ENCODE measurements at places on chromosomes 11 and 22.

GRCh38 chr11:121596195-121597155 is 143.7 kb upstream of the SORL1-AS1 start:
- DNase-seq = peak; percentile 57

DNA sequence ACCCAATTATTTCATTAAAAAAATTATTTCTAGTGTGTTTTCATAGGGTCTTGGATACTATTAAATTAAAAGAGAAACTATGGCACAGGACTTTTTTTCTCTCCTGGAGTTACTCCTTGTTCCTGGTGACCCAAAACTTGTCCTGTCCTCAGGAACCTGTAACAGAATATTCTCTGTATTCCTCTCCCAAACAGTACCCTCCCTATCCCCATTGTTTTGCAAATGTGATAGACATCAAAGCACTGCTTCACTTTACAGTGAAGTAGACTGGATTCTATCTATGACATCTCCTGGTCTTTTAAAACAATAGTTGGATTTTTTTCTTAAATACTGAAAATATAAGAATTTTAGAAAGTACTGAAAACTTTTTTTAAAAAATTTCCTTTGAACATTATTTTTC is 37.2 kb downstream of the FAR1 start:
- no peak for DNase-seq

- DNase-seq = no peak
These were observed 14.7 kb upstream of the PTS start for GRCh38 chr11:112211536-112211935.

GRCh38 chr11:110757962-110758755 is 45.9 kb upstream of the ARHGAP20 start:
- DNase-seq = no peak

DNA sequence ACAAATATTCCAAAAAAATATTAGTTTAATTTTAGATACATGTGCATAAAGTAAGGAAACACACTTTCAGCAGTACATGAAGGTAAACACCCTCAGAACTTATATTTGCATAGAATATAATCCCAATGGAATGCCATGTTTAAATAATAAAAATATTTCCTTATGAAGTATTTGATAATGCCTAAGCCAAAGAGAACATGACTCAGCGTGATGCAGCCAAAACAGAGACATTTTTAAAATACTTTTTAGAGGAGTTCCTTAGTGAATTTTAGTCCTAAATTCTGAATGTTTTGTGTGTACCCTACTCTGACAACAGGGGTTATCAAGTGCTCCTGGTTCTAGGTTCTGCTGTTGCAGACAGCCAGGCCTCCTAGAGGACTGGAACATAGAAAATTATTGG is 39.1 kb upstream of the POU2AF2 start:
- DNase-seq = peak; percentile 78

GRCh38 chr22:18075720-18076497 is 1.9 kb upstream of the PEX26 start:
- peak; percentile 91 for DNase-seq

DNA sequence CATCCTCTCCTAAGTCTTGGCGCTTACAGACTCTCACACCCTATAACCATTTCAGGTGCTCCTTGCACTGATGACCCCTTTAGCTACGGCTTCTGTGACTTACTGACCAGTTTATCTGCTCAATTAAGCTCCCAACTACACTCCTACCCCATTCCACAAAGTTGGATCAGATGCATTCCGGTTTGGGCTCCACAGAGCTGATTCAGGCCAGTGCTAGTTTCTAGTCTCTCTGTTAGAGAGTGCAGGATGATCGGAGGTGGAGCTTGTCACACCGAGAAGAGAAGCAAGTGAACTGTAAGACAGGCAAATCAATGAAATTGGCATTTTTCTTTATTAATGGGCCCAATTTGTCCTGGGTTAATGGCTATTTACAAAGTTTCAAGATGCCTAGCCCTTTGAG is 436.8 kb upstream of the CADM1 start:
- no peak for DNase-seq

Measured in AG10803 (cell line).